ENCODE measurements at places on chromosomes 2 and 18.

DNA sequence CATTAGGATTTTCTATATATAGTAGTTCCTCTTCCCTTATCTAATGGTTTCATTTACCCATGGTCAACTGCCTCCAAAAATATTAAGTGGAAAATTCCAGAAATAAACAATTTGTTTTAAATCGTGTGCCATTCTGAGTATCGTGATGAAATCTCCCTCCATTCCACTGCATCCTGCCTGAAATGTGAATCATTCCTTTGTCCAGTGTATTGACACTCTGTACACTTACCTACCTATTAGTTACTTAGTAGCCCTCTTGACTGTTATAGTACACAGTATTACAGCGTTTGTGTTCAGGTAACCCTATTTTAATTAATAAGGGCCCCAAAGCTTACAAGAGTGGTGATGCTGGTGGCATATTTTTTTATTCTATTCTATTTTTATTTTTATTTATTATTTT is 26.2 kb downstream of the TAF4B start:
- DNase-seq, result no peak

DNA sequence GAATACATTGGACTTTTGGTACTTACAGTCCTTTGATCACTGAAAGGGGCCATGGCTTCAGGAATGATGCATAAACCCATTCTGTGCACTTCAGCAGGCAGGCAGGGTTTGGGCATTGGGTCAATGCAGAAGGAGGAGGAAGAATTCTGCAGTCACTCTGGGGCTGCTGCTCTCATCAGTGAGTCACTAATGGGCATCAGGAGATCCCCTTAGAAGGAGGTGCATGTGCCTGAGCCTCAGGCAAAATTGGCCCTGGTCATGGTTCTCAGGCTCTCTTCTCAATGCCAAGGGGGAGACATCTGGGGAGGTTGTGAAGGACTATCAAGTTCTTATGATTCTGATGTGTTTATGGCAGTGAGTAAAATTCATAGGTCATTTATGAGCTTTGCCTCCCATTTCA is 52.0 kb upstream of the TNP1 start:
- no peak for DNase-seq

DNA sequence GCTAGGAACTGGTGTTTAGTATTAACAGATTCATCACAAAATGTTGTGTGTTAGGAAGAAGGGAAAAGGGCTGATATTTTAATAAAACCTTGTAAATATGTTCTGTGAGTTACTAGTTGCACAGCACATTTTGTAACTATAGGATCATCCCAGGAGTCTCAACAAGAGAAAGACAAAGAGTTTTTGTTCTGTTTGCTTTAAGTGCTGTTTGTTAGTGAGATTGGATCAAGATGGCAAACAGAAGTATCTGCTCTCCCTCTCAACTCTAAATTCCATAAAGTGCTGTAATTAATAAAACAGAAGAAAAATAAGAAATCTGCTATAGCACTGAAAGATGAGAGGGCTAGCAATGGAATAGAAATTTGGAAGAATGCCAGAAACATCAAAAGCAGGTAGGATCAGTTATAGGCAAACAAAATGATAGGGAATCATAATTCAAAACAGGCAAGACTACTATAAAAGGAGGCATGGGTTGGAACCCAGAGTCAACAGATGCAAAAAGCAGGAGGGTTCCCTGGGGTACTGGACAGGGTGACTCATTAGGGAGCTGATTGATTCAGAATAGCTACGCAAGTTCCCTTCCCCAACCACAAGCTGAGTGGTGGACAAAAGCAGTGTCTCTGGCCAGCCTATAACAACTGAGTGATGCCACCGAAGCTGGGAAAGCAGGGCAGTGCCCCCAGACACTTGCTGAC is 75.8 kb downstream of the DYNC1I2 start:
- DNase-seq, result no peak

DNA sequence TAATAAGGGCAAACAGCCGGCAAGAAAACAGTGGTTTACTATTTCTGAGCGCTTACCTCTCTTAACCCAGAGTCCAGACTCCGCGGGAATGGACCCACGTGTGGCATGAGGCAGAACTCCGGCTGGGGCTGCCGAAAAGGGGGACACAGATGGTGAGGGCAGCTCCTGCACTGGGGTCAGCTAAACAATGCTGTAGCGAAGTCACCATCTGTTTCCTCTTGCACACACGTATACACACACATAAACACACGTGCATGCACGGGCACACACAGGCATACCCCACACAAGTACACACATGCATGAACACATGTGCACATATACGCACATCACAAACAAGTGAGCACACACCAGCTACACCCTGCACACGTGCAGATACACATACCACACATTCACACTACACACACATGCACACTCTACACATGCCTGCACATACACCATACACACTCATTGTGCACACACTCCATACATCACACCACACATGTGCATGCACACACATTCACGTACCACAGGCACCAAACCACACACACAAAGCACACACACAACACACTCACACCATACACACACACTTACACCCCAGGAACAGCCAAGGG is 105.9 kb upstream of the ID2 start:
- peak; percentile 14 for DNase-seq

GRCh38 chr2:132460781-132461180 is 44.2 kb downstream of the GPR39 start:
- DNase-seq, result no peak

- no peak for DNase-seq
Measured at GRCh38 chr2:202610380-202610779, 24.4 kb upstream of the FAM117B start.

- peak; percentile 85 for DNase-seq
Measured at GRCh38 chr2:163682695-163683094, 53.1 kb downstream of the FIGN start.

- no peak for DNase-seq
Measured at GRCh38 chr2:100954044-100954420, 48.1 kb upstream of the RPL31 start.

- no peak for DNase-seq
Measured at GRCh38 chr2:60706021-60706420, 50.0 kb upstream of the PAPOLG start.

DNA sequence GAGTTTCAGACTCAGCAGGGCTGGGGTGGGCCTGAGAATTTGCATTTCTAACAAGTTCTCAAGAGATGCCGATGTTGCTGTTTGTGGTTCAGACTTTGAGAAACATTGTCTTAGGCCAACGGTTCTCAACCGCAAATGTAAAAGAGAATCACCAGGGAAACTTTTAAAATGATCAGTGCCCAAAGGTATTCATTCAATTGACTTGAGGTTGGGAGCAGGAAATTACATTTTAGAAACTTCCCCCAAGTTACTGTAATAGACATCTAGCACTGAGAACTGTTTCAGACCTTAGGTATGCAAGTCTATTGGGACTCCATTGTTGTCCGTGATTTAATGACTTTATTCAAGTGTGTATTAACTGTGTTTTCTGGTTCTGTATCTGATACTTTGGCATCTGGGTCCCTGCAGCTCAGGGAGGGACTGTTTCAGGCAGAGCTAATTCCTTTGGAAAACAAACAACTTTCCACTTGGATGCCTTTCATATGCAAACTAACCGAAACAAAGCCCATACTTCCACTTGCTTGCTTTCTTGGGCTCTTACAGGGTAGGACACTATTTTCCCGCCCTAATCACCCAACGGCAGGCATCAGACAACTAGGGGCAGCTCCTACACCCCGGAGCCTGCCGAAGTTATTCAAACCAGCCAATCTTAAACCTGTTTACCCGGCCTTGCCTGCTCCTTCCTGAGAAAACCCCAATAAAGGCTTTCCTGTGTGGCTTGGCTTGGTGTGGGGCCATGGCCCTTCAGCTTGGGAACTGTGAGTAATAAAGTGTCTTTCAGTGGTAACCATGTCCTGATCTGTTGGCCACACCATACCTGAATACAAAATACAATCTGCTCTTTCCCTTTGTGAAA is 97.6 kb downstream of the POLE4 start:
- no peak for DNase-seq

GRCh38 chr2:56191617-56192016 is 7.8 kb downstream of the CCDC85A start:
- no peak for DNase-seq

GRCh38 chr2:74053959-74054715 is 69.4 kb downstream of the TET3 start:
- no peak for DNase-seq

DNA sequence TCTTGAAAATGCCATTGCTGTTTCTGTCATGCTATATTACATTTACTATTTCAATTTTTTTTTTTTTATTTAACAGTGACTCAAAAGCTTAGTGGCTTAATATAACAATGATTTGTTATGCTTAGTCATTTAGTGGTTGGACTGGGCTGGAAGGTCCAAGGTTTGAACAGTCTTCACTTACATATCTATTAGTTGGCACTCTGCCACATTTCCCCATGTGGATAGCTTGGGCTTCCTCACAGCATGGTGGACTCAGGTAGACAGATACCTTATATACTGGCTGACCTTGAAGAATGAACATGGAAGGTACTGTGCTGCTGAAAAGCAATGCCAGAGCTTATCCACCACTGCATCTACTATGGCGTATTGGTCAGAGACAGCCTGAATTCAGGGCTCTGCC is 909.5 kb upstream of the SOX11 start:
- DNase-seq, result no peak

DNA sequence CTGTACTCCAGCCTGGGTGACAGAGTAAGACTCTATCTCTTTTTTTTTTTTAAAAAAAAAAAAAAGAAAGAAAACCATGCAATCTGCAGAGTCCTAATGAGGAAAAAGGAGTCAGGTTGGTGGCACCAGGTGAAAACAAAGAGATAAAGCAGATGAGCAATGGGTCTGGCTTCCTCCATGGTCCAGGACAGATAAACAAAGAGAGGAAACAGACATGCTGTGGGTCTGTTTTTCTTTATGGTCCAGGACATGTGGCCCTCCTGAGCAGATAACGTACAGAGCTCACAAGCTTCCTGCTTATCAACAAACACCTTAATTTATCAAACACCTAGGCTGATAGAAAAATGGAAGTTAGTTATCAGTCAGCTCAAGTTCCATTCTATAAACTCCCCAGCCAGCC is 24.4 kb upstream of the TUBB6 start:
- DNase-seq, result no peak

- DNase-seq, result no peak
Measured at GRCh38 chr18:79798346-79798998, 734 bp downstream of the KCNG2 start.

All from MV-4-11 (cell line).